ENCODE measurements at places on chromosomes 1 and 21.

- no peak for DNase-seq
Measured at GRCh38 chr21:35280231-35280630, 231.1 kb upstream of the RUNX1 start.

DNA sequence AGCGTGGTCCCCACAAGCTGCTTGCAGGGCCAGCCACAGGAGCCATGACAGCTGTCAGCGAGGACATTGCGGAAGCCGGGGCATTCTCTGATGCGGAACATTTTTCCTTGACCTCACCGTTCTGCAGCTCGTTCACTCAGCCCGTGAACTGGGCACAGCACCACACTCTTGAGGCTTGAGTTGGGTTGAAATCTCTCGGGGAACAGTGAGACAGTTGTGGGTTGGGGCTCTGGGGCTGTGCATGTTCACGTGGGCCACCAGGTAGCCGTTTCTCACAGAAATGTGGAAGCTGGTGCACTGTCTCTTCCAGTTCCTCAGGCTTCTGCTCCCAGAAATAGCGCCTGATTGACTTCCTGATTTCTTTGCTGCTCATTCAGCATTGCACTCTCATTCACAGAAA is 69.8 kb downstream of the SPSB1 start:
- DNase-seq: no peak

GRCh38 chr1:43648221-43648847 is 1.6 kb upstream of the KDM4A start:
- DNase-seq: no peak

DNA sequence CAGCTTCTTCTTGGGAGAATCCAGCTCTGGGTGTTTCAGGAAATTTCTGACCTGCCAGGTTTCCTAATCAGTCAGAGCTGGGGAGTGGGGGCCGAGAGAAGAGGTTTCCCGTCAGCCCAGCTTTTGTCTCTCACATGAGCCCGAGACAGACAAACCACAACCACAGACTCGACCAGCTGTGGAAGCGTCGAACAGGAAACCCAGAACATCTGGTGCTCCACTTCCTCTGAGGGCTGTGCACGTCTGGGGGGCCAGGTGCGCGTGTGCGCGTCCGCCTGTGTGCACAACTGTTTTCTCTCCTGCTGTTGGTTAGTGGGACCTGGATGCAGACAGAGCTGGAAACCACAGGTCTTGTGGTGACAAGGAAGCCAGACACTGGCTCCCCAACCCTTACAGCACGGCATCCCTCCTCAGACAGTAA is 113.0 kb upstream of the SLC25A33 start:
- no peak for DNase-seq

GRCh38 chr1:205961405-205961804 is 18.1 kb upstream of the SLC26A9 start:
- DNase-seq: no peak

- no peak for DNase-seq
Measured at GRCh38 chr1:12076425-12077005, 13.4 kb downstream of the TNFRSF8 start.

GRCh38 chr1:180839547-180839946 is 73.2 kb upstream of the KIAA1614 start:
- DNase-seq: no peak

DNA sequence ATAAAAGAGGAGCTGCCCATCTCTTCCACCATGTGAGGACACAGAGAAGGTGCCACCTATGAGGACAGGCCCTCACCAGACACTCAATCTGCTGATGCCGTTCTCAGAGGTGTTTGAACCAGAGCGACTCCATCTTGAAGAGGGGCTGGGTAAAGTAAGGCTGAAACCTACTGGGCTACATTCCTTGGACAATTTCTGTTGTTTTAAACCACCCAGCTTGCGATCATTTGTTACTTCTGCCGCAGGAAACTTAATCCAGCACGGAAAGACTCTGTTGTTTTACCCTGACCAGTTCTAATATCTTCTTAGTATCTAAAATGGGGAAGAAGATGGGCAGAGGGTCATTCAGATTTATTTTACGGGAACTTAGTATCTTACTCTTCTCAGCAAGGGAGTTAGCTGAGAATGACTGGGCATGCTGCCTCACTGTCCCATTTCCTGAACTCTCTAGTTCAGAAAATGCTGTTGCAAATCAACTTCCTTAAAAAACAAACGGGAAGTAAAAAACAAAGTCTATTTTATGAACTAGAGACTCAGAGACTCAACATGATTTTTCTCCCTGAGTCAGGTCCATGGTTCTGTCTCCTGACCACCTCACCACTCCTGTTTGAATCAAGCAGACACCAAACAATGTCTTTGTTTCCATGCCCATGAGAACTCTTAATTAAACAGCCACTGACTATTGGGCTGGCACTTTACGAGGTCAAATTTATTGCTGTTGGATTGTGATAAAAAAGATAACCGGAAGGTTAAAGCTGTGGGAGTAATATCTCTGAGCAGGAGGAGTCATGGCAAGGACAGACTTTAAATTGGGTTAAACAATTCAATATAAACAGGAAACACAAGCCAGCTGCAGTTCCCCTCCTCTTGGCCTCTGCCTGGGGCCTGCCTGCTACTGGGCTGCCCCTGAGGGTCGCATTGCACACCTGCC is 23.8 kb upstream of the IFNAR1 start:
- no peak for DNase-seq

DNA sequence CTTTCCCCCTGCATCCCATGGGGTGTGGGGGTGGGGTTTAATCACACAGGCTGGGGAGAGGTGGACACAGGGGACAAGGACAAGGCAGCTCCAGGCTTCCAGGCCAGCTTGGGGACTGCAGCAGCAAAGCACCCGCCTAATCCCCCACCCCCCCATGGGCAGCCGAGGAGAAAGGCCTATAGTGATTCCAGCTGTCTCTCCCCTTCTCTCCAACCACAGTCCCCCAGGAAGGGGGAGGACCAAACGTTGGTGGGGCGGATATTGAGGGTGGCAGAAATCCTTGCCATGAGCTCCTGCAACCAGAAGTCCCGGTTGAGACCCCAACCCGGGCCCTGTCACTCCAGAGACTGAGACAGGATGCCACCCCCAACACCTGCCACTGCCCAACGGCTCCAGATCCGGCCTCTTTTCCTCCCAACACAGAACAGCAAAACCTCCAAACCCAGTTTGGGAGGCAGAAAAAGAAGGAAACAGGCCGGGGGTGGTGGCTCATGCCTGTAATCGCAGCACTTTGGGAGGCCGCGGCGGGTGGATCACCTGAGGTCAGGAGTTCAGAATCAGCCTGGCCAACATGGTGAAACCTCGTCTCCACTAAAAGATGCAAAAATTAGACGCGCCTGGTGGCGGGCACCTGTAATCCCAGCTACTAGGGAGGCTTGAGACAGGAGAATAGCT is 1.7 kb downstream of the EPHA2 start:
- DNase-seq: no peak

DNA sequence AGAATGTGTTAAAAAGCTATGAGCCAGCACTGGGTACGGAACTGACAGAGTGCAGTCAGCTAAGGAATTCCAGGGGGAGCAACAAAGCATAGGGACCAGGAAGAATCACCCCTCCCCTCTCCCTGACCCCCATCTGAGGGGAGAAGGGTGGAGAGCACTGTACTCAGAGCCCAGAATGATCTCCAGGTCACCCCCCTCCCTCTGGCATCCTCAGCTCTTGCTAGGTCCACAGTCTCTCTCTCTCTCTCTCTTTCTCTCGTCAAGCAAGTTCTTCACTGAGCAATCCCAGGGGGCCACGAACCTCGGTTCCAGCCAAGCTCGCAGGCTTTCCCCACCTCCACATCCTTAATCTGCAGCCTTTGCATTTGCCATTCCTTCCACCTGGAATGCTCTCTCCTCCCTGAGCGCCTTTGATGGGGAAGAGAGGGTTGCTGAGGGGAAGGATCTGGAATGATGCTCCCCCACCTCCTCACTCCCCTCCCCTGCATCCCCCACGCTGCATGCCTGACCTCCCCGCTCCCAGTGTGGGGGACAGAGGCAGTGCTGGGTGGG is 6.7 kb upstream of the WASF2 start:
- DNase-seq: no peak

DNA sequence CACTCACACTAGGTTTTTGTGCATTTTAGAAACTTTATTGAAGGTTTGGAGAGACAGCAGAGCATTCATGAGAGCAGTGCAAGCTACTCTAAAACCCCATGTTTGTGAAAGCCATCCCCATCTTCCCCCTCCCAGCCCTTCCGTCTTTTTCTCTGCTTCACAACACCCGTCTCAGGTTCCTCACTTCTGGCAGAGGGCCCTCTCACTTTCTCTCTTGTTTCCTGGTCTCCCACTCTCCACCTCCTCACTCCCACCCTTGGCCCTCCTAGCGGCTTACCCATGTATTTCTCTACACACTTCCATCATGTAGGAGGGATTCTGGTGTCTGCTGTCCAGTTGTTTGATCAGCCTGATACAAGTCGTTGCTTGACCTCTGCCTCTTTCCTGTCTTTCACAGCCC is 92.7 kb downstream of the LRRC8C start:
- DNase-seq: no peak

DNA sequence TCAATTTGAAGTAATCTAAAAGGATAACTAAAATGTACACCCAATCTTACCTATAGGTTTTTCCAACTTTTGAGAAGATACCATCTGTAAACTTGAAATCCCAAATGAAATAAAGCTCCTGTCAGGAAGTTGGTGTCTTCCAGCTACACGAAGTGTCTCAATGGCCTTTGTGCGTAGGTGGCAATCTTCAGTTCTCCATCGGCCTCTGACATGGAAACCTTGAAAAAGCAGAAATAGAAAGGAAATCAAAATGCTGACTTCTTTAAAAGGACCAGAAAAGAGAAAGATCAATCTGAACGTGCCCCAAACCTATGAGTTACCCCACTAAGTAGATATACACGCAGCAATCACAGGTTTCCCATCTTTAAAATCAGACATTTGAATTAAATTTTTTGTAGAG is 10.0 kb downstream of the MKNK1 start:
- DNase-seq: no peak

DNA sequence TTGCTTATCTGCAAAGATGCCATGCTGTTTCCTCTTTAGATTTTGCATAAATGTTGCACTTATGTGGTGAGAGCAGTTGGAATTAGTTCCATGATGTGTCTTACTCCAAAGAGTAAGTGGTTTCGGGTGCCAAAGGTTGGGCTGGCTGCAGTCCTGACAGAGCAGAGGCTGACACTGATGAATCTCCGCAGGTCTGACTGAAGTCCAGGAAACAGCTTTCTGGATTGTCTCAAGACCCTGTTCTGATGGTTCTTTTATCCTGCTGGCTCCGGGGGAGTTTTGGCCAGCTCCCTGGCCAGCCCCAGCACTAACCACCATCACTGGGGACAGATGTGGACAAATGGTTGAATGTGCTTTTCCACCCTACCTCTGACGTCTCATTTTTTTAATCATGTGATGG is 207.2 kb upstream of the KIAA0040 start:
- DNase-seq: no peak

DNA sequence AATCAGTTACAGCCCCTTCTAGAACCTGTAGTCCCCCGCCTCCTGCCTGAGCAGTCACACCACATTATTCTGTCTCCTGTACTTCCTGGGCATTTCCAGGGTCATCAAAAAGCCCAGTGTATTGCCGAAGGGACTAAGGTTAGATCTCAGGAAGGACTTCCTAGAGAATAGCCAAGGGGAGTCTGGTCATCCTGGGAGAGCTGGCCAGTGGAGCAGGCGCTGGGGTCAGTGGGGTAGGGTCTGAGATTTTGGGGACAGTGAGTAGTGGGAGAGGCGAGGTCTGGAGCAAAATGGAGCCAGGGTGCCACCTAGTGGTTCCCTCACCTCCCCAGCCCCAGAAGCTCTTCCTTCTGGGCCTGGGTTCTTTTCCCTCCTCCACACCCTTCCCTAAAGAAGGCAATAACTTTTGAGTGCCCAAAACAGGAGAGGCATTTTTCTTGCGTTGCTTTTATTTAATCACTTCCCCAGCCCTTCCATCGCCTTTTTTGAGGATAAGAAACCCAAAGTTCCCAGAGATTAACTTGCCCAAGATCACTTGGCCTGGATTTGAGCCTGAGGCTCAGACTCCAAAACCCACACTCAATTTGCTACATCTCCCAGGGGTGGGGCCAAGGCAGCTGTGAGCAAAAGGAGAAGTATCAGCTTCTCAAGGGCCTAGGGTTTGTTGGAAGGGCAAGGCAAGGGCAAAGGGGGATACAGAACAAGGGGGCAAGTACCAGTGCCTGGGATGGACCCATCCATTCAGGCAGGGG is 7.3 kb upstream of the PMVK start:
- DNase-seq: peak; percentile 44

DNA sequence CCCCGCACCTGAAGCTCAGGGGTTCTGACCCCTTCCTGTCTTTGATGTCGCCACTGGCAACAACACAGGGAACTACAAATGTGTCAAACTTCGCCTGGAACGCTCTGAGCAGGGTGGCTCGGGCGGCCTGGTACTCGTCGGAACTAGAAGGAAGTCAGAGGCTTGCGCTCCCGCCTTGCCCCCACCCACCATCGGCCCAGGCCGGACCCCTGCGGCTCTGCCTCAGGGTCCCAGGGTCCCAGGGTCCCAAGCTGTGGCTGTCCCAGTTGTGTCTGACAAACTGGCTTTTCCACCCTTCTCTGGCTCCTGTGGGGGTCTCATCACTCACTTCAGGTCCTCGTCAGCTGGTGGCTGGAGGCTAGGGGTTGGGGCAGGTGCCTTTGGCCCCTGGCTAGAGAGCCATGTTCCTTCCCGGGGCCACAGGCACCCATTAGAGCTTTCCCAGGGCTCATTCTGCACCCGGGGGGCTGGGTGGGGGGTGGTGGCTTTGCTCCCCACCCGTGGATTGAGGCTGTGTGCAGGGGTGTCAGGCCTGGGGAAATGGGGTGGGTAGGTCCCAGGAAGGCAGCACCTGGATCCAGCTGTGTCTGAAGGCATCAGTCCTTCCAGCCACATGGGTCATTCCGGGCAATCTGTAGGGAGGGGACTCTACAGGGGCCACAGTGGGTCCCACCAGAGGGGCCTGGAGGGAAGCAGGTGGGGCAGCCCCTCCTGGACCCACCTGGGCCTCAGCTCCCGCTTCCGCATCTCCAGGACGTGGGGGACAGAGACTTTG is 8.0 kb upstream of the TMEM52 start:
- no peak for DNase-seq

- no peak for DNase-seq
Measured at GRCh38 chr1:171809834-171810233, 28.4 kb downstream of the METTL13 start.

GRCh38 chr1:56578963-56579875 is at the start of gene PLPP3:
PLPP3 (minus strand) TSS chr1:56579563; CDS start chr1:56579016, 547 bp downstream.
- DNase-seq: peak; percentile 85

- no peak for DNase-seq
Measured at GRCh38 chr1:33176362-33176850, 5.4 kb downstream of the TRIM62 start.

- no peak for DNase-seq
Measured at GRCh38 chr1:79089946-79090345, 83.4 kb upstream of the ADGRL4 start.

- no peak for DNase-seq
Measured at GRCh38 chr1:218312509-218312908, 27.4 kb downstream of the RRP15 start.

- DNase-seq: no peak
Measured at GRCh38 chr1:194024659-194025058, 838.2 kb upstream of the B3GALT2 start.

- no peak for DNase-seq
Measured at GRCh38 chr1:30706528-30706927, 16.9 kb downstream of the MATN1 start.

DNA sequence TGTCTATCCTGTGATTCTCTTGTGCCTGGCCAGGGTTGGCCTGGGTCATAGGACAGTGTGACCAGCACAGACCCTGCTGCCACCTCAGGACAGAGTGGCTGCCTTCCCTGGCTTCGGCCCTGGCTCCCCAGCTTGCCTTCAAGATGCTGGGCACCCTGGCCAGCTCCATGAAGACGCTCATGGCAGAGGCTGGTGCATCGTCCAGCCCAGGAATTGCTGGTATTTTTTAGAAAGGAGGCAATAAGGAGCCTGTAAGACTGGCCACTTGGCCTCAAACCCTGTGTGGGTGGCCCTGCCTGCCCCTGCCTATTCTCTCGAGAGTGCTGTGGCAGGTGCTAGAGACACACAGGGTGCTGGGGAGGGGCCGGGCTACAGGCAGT is 70.4 kb upstream of the ACTRT2 start:
- no peak for DNase-seq
